Ovary (tissue), 10 donors: ENCODE measurements at places on chromosomes 4 and X.

DNA sequence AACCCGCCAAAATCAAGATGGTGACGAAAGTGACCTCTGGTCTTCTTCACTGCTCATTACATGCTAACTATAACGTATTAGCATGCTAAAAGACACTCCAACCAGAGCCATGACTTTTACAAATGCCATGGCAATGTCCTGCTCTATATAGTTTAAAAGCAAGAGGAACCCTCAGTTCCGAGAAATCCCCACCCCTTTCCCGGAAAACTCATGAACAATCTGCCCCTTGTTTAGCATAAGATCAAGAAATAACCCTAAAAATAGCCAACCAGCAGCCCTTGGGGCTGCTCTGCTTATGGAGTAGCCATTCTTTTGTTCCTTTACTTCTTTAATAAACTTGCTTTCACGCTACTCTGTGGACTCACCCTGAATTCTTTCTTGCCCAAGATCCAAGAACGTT lies 463.5 kb upstream of the FAM241A start:
- DNase-seq: no peak

DNA sequence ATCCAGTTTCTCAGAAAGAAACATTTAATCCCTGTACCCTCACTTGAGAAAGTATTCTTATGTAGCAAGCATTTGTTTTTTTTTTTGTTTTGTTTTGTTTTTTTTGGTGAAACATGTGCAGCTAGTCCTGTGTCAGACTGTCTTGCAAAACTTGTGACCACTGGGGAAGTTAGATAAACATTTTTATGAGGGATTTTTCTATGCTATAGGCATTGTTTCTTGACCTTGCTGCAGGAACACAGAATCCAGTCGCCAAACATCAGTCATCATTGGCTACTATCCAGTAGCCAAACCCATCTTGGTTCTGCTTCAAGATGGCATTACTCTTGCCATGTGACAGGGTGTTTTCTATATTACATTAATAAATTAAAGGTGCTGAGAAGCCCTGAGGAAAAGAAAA lies 7.7 kb upstream of the MAPK10 start:
- no peak for DNase-seq

- no peak for DNase-seq
These were observed 119.1 kb upstream of the ETNPPL start for GRCh38 chr4:108881986-108882385.

DNA sequence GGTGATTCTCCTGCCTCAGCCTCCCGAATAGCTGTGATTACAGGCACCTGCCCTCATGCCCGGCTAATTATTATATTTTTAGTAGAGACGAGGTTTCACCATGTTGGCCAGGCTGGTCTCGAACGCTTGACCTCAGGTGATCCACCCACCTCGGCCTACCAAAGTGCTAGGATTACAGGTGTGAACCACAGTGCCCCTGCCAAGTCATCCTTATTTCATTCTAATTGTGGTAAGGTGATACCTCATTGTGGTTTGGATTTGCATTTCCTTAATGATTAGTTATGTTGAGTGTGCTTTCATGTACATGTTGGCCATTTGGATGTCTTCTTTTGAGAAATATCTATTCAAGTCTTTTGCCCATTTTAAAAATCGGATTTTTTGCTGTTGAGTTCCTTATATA lies 93.0 kb downstream of the USP9X start:
- DNase-seq: no peak

- no peak for DNase-seq
These were observed 62.2 kb downstream of the ANXA3 start for GRCh38 chr4:78613522-78614321.

DNA sequence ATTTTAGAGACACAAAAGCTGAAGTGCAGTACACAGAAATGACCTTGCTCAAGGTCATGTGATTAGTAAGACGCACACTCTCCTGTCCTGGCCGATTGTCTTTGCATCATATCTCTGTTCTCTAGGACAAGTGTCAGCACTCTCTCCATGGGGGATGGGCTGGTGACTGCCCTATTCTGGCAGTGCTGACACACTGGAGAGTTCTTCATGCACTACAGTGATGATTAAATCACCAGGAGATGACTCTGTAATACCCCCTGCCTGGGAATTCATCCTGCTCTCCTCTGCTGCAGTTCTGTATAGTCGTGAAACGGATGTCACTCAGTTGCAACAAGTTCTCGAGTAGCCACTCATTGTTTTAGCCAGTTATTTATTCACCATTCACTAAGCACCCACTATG lies 5.3 kb upstream of the SHISA3 start:
- DNase-seq: no peak

DNA sequence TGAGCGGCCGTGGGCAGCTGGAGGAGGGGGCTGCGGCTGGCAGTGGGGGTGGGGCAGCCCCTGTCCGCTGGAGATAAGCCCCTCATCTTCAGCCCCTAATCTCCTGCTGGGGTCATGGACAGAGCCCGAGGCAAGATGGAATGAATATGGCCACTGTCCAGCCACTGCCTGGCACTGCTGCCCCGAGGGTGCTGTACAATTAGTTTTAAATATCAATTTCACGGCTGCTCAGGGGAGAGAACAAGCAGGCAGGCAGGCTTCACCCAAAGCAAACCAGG lies 64.1 kb upstream of the NKX1-1 start:
- no peak for DNase-seq

GRCh38 chr4:151641983-151642382 lies 118.8 kb downstream of the GATB start:
- no peak for DNase-seq

- DNase-seq: no peak
These were observed 748.6 kb downstream of the STPG2 start for GRCh38 chr4:97394653-97395052.

- DNase-seq: no peak
These were observed 779 bp downstream of the GABRQ start for GRCh38 chrX:152638443-152638904.

DNA sequence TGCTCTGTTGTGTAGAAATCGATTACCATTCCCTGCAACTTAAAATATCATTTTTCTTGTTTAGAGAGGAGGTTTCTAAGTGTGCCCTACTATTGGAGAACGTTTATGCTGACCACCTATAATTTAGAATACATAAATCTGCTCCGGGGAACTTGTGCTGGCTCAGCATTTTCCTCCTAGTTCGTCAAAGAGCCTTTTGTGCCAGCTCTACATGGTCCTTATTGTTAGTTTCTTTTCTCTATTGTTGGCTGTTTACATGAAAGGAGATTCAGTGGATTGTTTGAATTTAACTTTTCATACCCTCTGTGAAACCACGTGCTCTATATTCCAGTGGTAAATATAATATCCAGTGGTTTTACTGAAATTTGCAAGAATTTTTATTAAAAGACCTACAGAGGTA lies 53.4 kb upstream of the ATP8A1 start:
- DNase-seq: no peak

- DNase-seq: no peak
These were observed 66.2 kb downstream of the MAGEA1 start for GRCh38 chrX:153245288-153245731.

GRCh38 chr4:106022454-106022853 lies 127.2 kb downstream of the NPNT start:
- no peak for DNase-seq

DNA sequence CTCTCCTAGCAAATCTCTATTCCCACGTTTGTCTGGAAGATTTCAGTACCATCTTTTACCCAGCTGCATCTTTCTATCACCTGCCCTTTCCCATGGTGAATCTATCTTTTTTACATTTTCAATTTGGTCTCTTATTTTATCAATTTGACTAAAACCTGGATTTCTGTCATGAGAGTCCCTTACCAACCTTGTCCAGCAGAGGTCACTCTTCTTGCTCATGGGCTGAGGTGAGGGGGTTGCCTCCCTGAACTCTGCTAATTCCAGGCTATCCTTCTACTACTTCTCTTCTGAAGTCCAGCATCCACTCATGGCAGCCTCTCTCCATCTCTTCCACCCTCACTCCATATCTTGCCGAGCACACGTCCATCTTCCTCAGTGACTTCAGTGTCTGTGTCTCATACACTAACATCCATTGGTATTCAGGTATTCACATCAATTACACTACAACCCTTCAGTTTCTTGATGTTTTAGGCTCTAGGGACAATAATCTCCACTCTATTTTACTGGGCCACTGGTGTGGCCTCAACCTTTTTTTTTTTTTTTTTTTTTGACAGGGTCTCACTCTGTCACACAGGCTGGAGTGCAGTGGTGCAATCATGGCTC lies 17.8 kb upstream of the ZNF827 start:
- DNase-seq: no peak

- DNase-seq: no peak
These were observed 5.0 kb downstream of the MSMO1 start for GRCh38 chr4:165332502-165332901.

GRCh38 chrX:138775517-138775916 lies 64.0 kb upstream of the FGF13 start:
- no peak for DNase-seq

DNA sequence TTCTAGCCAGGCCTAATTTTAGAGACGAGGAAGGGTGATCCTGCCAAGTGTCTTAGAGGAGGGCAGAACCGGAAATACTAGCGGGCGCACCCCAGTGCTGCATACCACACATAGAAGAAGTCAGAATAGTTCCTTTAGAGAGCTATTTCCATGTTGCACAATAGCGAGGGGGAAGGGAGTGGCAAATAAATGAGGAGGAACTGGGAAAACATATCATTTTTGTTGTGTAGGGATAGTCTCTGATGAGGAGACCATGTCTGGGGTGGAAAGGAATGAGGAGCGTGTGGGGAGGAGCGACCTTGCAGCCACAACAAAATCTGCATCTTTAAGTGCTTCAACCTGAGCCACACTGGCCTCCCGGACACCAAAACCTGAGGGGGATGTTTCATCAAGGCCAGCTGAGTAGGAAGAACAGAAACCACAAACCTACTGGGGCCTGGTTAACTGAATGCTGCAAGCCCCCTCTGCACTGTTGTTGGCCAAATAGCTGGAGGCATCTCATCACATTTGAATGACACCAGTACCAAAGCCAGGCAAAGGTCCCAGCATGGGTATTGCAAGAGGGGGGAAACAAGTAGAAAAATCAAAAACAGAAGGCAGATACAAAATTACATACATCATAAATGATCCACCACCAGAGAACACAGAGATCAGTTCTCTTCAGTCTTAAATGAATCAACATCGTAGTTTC lies 26.7 kb upstream of the C1QTNF7 start:
- peak; percentile 58 for DNase-seq

GRCh38 chr4:186297013-186297645 lies 31.1 kb downstream of the F11 start:
- no peak for DNase-seq

DNA sequence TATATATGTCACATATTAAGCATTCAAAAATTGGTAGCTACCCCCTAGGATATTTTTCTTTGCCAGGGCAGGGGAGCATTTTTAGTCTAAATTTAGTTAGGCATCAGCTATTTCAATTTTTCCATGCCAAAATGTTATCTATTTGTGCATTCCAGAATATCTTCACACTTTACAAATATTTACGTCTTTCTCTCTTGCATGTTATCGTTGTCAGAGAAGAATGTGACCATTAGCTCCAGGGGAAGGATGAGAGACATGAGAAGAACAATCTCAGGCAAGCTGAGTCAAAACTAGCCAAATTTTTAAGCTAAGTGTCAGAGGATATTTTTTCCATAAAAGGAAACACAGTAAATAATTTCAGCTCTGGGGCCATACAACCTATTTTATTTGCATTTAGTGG lies 885.0 kb upstream of the EPHA5 start:
- no peak for DNase-seq

DNA sequence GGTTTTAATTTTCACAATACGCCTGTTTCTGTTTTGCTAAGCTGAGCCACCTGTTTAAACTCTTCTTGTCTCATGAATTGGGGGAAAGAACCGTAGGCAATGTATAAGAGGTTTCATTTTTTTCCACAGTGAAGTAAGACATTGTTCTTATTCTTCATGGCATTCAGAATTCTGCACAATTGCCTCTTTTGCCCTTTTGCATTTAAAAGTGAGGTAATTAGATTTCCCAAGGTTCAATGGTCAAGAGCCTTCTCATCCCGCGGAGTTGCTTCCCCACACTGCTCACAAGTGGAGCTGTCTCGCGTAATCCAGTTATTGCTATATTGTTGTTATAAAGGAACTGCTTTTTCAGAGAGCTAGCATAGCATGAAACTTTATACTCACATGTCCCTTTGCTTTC lies 90.9 kb upstream of the SPRY1 start:
- DNase-seq: no peak

DNA sequence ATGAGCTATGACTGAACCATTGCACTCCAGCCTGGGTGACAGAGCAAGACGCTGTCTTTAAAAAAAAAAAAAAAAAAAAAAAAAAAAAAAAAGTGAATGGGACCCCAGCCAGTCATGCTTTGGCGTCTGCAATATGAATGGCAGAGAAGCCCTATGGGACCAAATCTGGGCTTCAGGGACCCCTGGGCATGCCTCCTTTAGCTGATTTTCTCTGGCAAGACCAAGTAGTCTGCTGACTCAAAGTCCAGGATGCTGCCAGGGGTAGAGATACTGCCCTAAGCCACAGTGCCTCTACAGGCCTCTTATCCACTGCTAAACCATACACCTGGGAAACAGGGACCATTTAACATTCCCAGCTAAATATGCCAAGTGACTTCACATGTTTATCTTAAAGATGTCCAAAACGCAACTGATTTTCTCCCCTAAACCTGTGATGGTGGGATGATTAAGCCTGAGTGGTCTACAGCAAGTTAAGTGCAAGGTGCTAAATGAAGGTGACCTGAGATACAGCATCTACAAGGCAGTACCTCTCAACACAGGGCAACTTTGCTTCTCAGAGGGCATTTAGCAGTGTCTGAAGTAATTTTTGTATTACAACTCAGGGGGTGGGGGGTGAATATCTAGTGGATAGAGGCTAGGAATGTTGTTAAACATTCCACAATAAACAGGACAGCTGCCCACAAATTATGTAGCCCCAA lies 5.8 kb downstream of the RPS4X start:
- no peak for DNase-seq

GRCh38 chrX:13334491-13334890 lies 14.6 kb upstream of the ATXN3L start:
- DNase-seq: no peak

DNA sequence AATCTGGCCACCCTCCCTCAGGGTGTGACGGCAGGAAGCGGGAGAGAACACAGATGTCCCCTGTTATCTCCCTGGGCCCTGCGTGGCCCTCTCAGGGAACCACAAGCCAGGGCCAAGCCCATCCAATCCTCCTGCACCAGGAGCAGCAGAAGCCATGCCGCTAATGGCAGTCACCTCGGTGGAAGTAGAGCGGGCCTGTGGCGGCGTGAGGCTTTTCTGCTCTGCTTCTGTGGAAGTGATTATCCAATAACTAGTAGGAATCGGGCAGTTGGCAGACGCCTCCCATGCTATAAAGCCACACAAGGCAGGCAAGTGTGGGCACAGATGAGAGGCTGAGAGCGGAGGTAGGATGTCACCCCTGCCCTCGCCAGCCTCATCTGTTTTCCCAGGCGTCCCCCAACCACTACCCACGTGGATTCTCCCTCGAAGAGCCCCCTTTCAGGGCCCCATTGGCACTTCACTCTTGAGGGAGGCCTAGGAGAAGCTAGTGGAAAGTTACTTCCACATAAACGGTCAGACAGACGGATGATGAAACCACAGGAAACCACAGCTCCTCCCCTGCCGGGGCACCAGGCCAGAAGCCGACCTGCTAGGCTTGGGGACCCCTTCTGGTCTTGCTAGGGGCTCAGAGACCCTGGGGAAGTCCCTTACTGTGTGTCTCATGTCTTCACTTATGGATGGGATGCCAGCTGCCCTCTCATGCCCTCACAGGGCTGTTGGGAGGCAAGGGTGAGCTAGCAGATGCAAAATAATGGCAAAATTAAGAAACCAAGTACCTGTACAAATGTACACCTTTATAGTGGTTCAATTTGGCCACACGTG lies 18.8 kb upstream of the TMSB4X start:
- no peak for DNase-seq

GRCh38 chr4:15376594-15376993 lies 51.2 kb upstream of the C1QTNF7 start:
- DNase-seq: no peak
